ENCODE measurements at places on chromosomes 7 and 10. TPM values are rescaled to one million over a fixed set of nuclear protein-coding genes. Genes with fewer than 3 reads are reported as not detected.

The DYNC1I1 gene
- not detected for polyA plus RNA-seq

DNA sequence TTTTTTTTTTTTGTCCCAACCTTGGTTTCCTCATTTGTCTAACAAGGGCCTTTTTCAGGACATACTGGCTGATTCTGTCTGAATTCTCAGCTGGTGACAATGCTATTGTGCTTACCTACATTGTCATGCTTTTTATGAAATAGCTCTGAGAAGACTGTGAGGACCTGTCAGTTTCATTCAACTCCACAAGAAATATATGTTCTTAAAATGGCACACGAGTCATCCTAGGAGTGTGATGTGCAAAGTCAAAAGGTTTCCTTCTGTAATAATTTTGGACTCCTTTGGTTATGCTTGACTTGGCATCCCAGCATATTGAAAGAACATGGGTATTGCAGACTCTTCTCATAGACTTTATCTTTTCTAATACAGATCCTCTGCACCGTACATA is 316.0 kb downstream of the GFRA1 start:
- DNase-seq, result no peak

GRCh38 chr7:150891740-150892139 is 39.4 kb downstream of the AOC1 start:
- no peak for DNase-seq

The SAMD9L gene
- polyA plus RNA-seq, result 56.0 TPM

GRCh38 chr7:50864694-50865093 is 82.0 kb upstream of the GRB10 start:
- no peak for DNase-seq

DNA sequence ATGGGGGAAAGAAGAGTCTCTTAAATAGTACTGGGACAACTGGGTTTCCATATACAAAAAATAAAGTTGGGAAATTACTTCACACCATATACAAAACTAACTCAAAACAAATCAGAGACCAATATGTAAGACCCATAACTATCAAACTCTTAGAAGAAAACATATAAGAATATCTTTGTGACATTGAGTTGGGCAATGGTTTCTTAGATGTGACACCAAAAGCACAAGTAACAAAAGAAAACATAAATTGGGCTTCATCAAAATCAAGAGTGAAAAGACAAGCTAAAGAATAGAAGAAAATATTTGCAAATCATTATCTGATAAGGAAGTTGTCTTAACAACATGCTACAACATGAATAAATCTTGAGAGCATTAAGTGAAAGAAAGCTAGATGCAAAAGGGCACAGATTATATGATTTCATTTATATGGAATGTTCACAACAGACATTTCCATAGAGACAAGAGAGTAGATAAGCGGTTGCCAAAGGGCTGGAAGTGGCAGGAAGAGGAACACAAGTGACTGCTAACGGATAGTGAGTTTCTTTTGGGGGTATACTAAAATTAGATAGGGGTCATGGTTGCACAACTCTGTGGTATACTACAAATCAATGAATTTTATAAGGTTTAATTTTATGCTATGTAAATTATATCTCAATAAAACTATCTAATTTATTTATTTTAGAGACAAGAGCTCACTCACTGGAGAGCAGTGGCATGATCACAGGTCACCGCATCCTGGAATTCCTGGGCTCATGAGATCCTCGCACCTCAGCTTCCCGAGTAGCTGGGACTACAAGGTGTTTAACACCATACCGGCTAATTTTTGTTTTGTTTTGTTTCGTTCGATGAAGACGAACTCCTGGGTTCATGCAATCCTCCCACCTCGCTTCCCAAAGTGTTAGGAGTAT is 35.4 kb downstream of the JMJD1C start:
- DNase-seq, result no peak

DNA sequence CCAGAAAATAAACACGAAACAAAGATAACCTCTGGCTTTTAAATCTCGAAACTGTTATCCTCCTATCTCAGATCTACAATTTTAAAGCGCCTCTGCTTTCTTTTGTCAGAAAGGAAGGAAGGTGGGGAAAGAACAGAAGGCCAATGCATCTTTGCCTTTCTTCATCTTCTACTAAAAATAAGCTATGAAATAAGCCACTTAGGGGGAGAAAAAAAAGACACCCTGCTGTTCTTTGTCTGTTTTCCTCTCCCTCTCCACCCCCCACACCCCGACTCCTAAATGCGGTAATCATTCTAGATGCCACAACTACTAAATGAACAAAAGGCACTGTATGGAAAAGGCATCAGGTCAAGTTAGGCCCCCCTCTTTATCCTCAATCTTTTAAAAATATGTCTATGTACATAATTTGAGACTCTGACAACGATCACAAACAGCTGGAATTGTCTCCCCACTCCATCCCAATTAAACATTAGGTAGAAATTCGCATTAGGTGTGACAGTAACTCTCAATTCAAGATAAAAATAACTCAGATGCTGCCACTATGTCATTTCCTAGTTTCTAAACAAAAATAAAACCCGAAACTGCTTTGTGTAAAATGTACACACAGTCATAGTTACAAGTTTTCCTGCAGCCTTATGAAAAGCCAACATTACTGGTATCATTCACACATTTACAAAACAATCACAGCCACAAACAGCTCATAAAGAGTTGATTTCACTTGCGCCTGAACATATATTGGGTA is 2.4 kb downstream of the UBE2H start:
- DNase-seq, result no peak

- DNase-seq, result no peak
Observed at GRCh38 chr7:73885975-73886798, 25.2 kb downstream of the TMEM270 start.

- no peak for DNase-seq
Observed at GRCh38 chr7:121529003-121529402, 132.9 kb upstream of the FAM3C start.

DNA sequence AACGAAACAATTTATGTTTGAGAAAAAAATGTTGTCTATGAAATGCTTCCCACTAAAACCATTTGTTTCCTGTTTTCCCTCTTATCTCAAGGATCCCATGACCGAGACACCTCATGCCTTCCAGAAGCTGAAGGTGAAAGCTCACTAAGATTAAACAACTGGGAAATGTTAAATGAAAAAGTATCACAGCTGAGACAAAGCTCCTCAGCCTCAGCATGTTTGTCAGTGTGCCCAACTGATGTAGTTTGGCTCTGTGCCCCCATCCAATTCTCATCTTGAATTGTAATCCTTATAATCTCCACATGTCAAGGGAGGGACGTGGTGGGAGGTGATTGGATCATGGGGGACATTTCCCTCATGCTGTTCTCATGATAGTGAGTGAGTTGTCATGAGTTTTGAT is 327.3 kb downstream of the HTR7 start:
- no peak for DNase-seq

The NKX1-2 gene
- not detected for polyA plus RNA-seq

The INA gene
- not detected for polyA plus RNA-seq

The TAS2R5 gene
- polyA plus RNA-seq, result not detected

GRCh38 chr10:60433684-60434083 is 44.0 kb upstream of the ANK3 start:
- no peak for DNase-seq

- no peak for DNase-seq
Observed at GRCh38 chr10:88076027-88076880, 212.8 kb downstream of the PTEN start.
